ENCODE measurements at places on chromosomes 7 and 10. TPM values are rescaled to one million over a fixed set of nuclear protein-coding genes. Genes with fewer than 3 reads are reported as not detected.

DNA sequence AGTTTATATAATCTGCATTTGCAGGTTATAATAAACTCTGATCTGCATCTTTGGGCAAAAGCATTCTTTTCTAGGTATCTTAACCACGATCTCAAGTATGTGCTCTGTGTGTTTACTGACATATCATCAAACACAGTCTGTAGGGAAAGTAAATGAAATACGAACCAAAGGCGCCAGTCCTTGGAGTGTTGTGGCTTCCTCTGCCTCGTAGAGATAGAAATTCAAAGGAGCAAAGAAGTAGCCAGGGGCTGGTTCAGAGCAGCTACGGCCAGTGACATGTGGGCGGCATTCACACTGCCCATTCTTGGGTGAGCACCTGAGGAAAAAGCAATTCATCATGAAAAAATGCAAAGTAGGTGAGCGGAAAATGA lies 38.7 kb downstream of the LAMB4 start:
- no peak for DNase-seq

GRCh38 chr7:84583331-84583730 lies 388.7 kb upstream of the SEMA3A start:
- DNase-seq = no peak

GRCh38 chr10:6564367-6564766 lies 15.7 kb downstream of the PRKCQ start:
- no peak for DNase-seq

DNA sequence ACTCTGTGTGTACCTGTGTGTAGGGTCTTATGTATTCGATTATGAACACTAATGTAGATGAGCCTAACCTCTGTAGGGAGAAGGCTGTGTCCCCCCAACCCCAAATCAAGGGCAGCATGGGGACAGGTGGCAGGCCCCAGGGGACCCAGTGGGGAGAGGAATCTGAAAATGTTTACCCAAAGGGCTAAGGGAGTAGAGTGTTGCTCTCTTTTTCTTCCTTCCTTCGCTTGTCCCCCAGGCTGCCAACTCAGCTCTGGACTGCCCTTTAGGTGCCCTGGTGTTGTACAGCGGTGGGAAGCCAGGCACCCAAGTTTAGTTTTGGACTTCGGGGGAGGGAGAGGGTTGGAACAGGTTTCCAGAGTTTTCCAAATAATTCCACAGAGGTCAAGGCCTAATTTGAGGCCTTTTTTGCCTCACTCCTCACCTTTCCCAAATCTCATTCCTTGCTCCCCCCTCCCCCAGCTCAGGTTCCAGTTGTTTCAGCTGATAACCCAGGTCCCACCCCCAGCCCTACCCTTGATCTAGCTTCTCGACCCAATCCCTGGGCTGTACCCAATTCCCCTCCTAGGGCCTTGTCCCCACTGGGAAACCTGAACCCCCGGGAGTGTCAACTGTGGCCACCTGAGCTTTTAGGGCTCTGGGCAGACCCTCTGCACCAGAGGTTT lies 9.1 kb upstream of the PAX2 start:
- DNase-seq = peak; percentile 43

DNA sequence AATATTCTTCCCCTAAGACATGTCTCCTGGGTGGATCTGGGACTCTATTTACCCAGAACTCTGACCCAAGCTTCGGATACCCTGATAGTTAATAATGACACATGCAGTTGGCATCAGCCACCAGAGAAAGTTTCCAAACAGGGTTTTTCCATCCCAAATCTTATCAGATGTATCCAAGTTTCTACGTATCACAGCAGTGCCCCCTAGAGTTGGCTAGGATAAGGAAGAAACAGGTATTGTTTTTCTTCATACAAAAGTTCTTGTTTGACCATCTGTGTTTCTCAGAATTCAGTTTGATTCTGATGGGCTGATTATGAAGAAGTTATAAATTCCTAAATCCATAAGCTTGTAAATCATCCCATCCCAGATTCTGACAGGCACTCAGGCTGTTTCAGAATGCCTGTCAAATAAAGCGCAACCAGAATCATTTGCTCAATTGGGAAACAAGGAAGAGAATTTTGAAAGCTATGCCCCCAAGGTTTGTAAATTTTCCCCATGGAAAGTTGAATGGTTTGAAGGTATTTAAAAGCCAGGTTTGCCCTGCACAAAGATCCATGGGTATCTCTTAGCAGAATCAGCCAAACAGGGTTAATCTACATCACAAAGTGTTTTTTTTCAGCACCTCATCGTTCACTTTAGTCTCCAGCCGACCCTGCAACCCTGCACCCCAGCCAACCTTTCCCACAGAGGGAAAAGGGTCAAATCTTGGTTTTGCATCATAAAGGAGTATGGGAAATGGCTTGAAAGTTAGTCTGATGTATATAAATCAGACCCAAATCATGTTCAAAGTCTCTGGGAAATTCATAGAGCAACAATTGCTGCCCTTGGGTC lies 47.4 kb downstream of the NRAP start:
- DNase-seq = no peak

- no peak for DNase-seq
Measured at GRCh38 chr7:88289564-88290025, 17.1 kb downstream of the STEAP4 start.

DNA sequence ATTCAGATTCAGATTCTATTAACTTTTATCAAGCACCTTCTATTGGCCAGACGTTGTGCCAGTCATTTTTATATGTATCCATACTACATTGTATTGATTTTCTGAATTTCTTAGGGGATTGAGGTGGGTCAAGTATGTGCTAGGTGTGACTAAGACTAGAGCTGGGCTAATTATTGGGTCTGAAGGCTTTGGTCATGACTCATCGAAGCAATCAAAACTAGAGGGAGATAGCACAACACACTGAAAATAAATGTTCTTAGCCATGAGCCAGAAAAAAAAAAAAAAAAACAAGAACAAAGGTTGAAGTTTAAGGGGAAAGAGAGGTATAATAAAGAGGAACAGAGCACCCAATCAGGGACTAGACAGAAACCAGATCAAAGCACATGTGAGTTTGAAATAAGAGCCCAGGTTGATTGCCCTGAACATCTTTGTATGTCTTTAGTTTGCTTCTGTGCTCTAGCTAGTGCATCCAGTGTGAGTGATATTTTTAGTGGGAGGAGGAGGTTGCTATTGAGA lies 171.6 kb upstream of the FOXP2 start:
- DNase-seq = no peak

- DNase-seq = no peak
Measured at GRCh38 chr7:78437118-78437517, 638.5 kb downstream of the PHTF2 start.

- no peak for DNase-seq
Measured at GRCh38 chr7:112129655-112130323, 76.4 kb downstream of the DOCK4 start.

DNA sequence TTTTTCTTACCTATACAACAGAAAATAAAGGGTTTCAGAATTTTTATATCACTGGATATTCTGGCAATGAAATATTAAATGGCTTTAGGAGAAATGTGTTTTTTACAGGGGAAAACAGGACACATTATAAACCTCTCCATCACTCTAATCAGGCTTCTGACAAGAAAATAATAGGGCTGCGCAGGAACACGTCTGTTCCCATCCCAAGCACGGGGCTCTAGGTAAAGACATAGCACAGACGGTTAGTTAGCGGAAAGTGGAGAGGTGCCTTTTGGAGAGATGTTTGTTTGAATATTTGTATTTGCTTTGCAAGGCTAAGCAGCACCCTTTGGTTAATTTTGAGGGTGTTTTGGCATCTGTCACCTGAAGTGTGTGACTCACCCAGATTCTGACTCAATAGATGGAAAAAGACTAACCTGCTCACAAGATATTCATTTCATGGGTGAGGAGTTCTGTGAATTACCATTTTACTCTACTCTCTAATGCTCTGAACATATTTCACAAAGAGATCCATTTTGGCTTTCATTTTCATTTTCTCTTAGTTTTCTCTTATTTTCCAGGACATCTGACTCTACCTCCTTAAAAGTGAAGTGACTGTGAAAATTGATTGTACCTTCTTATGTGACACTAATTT lies 174.5 kb upstream of the AKR1E2 start:
- no peak for DNase-seq

PRRT4 gene
- total RNA-seq = 0.39 TPM

PPP1R3A gene
- total RNA-seq = not detected

LIPK gene
- total RNA-seq = not detected

ORC5 gene
- 20.9 TPM for total RNA-seq

All from spleen (tissue), 13 donors.